ENCODE measurements at places on chromosomes 2 and 18.

DNA sequence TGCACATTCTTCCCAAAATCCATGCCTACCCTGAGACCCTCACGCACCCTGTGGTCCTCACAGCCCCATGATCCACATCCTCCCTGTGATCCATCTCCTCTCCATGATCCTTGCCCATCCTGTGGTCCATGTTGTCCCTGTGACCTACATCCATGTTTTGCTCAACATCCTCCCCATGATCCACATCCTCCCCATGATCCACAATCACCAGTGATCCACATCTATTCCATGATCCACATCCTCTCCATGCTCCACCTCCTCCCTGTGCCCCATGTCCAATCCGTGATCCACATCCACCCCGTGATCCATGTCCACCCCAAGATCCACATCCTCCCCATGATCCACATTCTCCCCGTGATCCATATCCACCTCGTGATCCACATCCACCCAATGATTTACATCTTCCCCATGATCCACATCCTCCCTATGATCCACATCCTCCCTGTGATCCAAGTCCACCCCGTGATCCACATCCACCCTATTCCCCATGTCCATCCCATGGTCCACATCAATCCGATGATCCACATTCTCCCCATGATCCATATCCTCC lies 281.2 kb downstream of the MYCN start:
- DNase-seq, result no peak

GRCh38 chr18:5159080-5159479 lies 38.0 kb downstream of the AKAIN1 start:
- DNase-seq, result no peak

DNA sequence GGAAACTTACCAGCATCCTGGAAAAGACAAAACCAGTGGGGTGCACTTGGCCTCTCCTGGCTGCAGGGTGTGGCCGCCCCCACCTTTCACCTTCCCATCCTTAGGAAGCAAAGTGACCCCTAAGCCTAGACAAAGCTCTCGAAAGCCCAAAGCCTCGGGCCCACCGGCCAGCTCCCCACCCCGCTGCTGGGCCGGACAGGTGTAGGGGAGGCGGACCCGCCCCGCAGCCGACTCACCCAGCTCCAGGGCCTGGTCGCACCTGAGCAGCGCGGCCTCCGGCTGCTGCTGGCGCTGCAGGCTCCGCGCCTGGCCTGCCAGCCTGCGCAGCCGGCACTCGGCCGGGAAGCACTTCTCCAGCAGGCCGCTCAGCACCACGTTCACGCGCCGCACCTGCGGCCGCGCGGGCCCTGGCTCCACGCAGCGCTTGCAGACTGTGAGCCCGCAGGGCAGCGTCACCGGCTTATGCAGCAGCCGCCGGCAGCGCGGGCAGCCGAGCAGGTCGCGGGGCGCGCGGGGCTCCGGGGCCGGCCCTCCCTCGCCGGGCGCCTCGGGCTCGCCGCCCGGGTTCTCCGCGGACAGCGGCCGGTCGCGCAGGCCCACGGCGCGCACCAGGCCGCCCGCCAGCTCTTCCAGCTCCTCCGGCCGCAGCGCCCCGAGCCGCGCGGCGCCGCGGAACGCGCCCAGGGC lies 979 bp downstream of the LONRF2 start:
- no peak for DNase-seq

- no peak for DNase-seq
Observed at GRCh38 chr2:222797261-222797660, 63.6 kb upstream of the ACSL3 start.

DNA sequence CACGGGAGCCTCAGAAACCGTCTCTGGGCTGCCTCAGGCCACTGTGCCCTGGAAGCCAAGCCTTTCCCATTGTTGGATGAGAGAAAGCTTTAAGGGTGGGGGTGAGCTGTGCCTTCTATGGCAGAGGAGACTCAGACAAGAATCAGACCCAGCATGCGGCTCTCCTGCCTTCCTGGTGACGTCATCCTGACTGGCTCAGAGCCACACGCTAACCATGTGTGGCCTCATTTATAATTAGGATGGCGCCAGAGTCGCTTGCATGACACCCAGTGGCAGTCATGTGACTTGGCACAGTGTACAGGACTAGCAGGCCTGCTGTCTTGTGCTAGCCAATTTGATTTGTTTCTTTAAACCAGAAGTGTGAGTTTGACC lies 99.1 kb downstream of the SH3BP4 start:
- DNase-seq, result no peak

DNA sequence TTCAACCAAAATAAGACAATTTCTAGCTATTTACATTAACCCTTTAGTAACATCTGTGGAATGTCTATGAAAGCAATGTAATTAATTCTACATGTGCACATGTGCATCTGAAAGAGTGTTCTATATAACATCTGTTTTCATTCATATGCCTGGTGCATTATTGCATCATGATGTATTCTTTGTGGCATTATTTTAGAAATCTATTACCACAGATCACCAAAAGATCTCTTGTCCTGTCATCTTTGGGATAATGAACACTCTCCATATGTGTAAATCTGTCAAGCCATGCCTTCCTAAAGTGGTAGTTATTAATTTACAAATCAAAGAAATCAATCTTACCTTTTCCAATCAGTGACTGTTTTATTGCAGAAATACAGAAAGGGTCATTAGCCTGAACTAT lies 86.9 kb downstream of the TRIB2 start:
- DNase-seq, result no peak

DNA sequence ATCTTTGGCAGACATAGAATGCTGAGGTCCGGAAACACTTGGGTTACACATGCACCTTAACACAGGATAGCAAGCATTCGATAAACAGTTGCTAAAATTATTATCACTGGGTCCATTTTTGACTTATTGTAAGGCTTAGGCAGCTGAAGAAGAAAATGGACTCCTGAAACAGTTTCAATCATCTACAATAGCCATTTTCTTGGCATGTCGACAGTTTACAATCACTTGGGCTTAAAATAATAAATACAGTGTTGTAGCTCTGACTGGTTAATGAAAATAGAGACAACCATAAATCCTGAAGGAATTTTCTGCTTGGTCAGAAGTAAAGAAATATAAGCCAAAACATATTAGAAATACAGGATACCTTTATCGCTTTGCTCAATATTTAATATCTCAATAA lies 169.2 kb downstream of the XIRP2 start:
- DNase-seq, result no peak

DNA sequence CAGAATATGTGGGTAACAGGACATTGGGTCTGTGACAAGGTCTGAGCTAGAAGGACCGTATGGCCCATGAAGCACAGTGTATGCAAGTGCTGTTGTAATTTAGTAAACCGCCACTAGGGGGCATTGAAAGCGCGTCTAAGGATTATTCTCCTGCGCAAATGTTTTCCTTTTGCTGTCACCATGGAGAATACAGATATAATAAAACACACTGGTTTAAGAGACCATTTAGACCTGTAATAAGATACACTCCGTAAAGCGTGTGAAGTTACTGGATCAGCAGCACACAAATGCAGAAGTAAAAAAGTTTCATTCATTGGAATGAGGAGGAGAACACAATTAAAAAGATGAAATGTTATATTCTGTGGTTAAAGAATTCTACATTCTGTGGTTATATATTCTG lies 272.4 kb downstream of the AGAP1 start:
- DNase-seq, result no peak

DNA sequence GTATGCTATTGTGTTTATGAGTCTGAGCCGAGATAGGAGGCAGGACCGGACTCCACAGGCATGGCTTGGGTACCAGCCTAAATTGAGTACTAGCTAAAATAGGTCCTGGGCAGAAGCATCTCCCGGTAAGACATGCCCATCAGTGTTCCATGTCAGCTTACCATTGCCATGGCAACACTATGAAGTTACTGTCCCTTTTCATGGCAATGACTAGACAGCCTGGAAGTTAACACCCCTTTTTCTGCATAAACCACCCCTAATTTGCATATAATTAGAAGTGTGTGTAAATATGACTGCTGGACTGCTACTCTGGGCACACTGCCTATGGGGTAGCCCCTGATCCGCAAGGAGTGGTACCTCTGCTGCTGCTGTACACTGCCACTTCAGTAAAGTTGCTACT lies 1005.1 kb upstream of the FAM98A start:
- no peak for DNase-seq

Data from stimulated activated CD4-positive, alpha-beta T cell treated with anti-CD3 and anti-CD28 coated beads, Interleukin-15, amount 100 ng/mL, for 1 hour (primary cell).